AG10803 (cell line): ENCODE measurements at places on chromosomes 1 and 21.
A peak's percentile ranks its signal among the peaks of the same experiment; 100 is the strongest.

DNA sequence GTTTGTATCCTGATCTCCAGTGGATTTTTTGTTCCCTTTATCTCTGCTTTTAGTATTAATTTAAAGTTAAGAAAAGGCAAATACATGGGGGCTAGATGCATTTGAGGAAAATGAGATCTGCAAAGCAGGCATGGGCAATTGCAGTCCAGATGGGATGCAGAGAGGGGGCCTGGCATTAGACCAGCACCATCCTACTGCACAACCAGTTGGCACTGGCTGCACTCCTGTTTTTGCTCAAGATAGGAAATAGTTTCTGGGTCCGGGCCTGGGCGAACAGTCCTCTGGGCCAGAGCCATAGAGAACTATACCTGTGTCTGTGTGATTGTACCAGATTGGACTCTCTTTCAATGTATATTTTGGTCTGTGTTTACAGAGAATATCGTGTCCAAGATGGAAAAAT is 34.0 kb upstream of the LEPR start:
- no peak for DNase-seq

GRCh38 chr1:179310291-179310690 is 16.7 kb downstream of the SOAT1 start:
- DNase-seq = peak; percentile 66

GRCh38 chr1:15959827-15960446 is 16.0 kb downstream of the ZBTB17 start:
- no peak for DNase-seq

- no peak for DNase-seq
Measured at GRCh38 chr1:19390166-19390850, 78.2 kb downstream of the SLC66A1 start.

- no peak for DNase-seq
Measured at GRCh38 chr1:118487091-118487490, 302.1 kb upstream of the SPAG17 start.
